Right cardiac atrium (tissue), 5 donors: ENCODE measurements at places on chromosomes 5 and 9.
A peak's percentile ranks its signal among the peaks of the same experiment; 100 is the strongest.

GRCh38 chr5:24141046-24141445 is 503.7 kb downstream of the CDH10 start:
- DNase-seq: peak; percentile 74

- DNase-seq: peak; percentile 82
These were observed at the start of gene ASTN2 for GRCh38 chr9:117414906-117415331. Gene ASTN2 (minus strand): TSS chr9:117415057. CDS start chr9:117414938, 119 bp downstream.

DNA sequence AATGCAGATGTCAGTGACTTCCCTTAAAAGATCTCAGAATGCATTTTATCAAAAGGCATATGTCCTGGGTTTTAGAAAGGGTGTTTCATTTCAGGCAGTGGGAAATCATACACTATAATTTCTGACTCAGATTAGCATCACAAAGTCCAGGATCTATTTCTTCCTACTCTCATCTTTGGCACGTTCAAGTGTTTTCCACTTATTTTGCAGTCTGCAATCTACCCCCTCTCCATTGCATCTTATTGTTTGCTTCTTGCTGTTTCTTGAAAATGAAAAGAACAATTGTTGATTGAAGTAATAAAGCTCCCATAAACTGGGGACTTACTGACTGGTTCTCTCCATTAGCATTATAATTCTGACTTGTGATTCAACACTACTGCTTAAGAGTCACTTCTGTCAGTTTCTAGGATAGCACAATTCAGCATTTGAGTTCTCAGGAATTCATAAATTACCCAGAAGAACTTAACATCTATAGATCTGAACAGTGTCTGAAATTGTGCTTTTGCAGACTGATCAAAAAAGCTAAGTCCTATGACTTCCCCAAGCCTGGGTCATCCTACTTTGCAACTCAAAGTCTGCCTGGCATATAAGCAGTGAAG is 332.9 kb downstream of the RASEF start:
- DNase-seq: no peak

DNA sequence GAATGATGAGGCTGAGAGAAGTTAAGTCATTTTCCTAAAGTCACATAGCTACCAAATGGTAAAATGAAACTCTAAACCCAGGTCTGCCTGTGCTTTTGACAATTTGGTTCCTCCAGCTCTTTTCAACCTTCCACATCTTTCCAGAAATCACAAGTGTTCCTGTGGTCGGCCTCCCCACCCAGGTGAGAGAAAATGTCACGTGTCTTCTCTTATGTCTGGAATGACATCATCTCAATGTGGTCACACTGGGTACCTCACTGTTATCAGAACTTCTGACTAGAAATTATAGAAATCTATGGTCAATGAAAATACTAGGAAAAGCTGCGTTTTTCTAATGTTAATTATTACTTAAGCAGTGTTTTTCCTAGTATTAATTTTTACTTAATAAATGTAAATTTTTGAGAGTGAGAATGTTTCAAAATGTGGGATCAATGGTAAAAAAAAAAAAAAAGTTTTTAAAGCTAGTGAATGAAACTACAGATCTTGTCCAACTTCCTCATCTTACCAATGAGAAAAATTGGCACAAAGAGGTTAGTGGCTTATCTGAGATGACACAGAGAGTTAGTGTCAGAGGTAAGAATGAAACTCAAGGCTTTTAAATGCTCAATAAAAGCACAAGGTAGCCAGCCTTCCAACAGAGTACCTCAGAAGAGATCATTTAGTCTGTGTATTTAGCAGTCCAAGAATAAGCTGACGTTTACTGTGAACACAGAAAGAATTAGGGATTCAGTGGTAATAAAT is 228.7 kb upstream of the NR4A3 start:
- DNase-seq: no peak

- no peak for DNase-seq
These were observed 201.2 kb downstream of the ADAMTS12 start for GRCh38 chr5:33690374-33691135.

- peak; percentile 46 for DNase-seq
These were observed 229.1 kb downstream of the SEC61B start for GRCh38 chr9:99451112-99451606.
